ENCODE measurements at places on chromosomes 7 and 10. TPM values are rescaled to one million over a fixed set of nuclear protein-coding genes. Genes with fewer than 3 reads are reported as not detected.
A peak's percentile ranks its signal among the peaks of the same experiment; 100 is the strongest.

DNA sequence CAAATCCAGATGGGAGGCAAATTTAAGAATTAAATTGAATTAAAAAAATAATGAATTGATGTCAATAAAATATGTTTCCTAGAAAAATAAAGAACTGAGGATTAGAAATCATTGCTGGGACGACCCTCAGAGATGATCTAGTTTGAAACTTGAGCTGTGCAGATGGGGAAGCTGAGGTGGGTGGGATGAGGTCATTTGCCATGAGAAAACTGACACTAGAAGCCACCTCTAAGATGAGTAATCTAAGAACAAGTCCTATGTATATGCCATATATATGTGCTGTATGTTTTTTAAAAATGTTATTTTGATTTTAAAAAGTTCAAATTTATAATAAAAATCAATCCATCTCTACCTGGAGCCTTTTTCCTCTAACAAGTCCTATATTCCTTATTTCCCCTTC, 135.7 kb downstream of the RSU1 start:
- no peak for DNase-seq

DNA sequence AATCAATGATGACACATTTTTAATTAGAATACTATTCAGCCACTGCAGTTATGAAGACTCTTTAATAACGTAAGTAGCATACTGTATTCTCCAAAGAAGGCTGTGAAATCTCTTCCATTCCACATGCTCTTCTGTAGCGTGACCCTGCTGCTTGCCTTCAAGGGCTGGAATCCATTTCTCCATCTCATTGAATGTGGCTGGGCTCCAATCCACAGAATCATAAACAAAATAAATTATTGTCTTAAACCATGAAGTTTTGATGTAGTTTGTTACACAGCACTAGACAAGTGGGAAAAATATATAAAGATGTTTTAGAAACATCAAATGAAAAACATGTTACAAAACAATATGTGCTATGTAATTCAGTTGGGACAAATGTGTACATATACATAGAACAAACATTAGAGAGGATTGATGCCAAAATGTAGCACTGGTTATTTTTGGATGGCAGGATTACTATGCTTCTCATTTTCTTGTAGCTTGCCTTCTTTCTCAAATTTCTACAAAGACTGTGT, 410.8 kb upstream of the PODXL start:
- DNase-seq = no peak

DNA sequence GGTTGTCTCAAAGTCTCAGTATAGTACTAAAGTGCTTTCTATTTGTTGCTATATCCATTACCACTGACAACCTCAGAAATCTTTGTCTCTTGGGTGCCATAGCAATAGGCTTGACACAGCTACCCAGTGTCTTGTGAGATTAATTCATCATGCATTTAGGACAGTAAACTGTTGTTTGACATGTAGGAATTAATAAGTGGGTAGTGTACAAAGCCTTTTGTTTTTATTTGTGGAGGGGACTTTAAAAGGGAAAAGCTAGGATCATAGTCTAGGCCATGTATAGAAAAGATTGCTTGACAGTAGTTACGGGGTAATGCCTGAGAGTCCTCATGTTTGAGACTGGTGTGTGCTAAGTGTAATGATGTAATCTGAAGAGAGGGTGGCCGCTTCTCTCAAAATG, 102.6 kb upstream of the AGR3 start:
- DNase-seq = no peak

DNA sequence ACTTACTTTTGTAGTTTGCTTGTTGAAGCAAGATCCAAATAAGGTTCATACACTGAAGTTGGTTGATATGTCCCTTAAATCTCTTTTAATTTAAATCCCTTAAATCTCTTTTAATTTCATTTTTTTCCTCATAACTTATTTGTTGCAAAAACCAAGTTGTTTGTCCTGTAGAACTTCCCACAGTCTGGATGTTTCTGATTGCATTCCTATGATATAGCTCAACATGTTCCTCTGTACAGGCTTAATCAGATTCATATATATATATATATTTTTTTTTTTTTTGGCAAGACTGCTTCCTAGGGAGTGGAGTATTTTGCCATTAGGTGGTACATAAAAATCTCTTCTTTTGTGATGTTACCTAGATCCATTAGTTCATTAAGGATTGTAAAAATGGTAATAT, 174.9 kb upstream of the MKLN1 start:
- DNase-seq = no peak

- peak; percentile 31 for DNase-seq
These were observed 24.2 kb downstream of the MGMT start for GRCh38 chr10:129491123-129491734.

DNA sequence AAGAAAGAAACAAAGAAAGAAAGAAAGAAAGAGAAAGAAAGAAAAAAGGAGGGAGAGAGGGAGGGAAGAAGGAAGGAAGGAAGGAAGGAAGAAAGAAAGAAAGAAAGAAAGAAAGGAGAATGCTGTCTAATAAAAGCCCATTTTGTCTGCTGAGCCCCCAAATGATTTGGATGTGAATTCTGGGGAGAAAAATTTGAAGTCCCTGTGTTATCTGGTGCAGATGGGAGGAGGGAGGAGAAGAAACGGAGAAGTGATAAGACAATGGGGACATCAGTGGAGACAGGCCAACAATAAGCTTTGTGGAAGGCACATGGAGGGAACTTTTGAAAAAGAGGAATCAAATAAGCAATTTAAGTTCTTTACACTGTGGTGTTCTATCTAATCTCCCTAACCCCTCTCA, 24.6 kb upstream of the TMEM273 start:
- DNase-seq = no peak

DNA sequence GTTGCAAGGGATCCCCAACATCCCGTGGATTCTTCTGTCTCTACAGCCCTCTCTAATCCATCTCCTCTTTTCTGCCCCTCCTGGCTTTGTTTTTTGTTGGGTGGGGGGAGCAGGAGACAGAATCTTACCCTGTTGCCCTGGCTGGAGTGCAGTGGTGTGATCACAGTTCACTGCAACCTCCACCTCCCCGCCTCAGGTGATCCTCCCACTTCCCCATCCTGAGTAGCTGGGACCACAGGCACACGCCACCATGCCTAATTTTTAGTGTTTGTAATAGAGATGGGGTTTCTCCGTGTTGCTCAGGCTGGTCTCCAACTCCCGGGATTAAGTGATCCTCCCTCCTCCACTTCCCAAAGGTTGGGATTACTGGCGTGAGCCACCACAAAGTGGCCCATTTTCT, 121.8 kb downstream of the MYL10 start:
- no peak for DNase-seq

DNA sequence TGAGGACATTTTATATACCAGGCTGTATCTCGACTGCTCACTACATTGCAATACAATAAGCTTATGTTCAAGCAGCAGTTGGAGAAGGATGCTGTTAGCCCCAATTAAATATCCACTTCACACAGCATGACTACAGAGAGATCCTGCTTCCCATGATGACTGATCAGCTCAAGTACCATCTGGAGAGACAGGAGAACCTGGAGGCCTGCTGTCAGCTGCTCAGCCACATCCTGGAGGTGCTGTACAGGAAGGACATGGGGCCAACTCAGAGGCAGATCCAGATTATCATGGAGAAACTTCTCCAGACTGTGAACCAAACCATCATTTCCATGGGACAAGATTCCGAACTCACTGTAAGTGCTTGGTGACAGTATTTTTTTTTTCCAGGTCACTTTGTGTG, 22.5 kb downstream of the RNF133 start:
- DNase-seq = no peak

- peak; percentile 56 for DNase-seq
These were observed 60.3 kb downstream of the NEUROG3 start for GRCh38 chr10:69512901-69513300.

- DNase-seq = peak; percentile 41
These were observed 36.3 kb downstream of the ABCB1 start for GRCh38 chr7:87564296-87564963.

DNA sequence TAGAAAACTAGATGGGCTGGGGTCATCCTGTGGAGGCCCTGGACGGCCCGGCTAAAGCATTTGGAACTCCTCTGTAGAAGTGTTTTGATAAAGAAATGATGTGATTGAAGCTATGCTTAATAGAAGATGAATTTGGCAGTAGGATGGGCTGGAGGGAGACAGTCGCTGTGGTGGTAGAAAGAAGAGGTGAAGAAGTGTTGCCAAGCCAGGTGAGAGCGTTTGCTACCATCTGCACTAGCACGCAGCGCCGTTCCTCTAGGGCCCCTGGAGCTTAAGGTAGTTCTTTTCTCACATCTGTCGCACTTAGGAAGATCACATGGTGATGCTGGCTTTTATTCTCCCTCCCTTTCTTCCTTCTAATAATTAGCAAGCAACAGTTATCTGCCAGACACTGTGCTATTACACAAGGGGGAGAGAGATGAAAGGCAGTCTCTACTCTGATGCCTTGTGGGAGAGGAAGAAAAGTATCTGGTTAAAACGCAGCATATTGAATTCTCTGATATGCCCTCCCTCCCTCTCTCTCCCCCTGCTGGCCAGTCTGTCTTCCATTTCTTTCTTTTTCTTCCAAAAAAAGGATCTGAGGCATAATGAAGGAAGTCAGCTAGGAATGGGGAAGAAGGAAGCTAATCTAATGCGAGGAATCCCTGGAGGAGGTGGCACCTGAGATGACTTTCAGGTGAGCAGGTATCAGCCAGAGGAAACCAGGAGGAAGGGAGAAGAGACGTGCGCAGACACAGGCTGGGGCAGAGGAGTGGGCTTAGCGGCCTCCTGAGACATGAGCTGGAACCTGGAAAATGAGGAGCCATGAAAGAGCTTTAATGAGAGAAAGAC, 162.3 kb upstream of the KLF14 start:
- no peak for DNase-seq

DNA sequence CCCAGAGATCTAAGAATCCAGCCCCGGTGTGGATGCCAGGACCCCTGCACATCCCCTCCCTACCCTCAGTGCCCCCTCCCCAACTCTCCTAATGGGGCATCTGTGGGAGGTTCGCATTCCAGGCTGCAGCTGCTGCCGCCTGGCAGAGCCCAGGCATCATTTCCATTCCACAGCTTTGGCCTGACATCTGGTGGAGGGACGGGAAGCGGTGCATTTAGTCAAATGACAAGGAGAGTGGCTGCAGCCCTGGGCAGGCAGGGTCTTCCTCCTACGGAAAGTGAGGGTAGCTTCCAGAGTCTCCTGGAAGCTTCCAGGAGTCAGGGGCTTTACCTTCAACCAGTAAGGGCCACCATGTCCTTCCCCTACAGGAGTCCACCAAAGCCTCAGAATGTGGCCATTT, 30.8 kb downstream of the PRLHR start:
- peak; percentile 44 for DNase-seq

GRCh38 chr7:77457779-77458178, 41.6 kb upstream of the GSAP start:
- no peak for DNase-seq

- no peak for DNase-seq
These were observed 208.7 kb upstream of the PRKCQ start for GRCh38 chr10:6788731-6789130.

- DNase-seq = no peak
These were observed 396.2 kb upstream of the IGFBP3 start for GRCh38 chr7:46317256-46317655.

DNA sequence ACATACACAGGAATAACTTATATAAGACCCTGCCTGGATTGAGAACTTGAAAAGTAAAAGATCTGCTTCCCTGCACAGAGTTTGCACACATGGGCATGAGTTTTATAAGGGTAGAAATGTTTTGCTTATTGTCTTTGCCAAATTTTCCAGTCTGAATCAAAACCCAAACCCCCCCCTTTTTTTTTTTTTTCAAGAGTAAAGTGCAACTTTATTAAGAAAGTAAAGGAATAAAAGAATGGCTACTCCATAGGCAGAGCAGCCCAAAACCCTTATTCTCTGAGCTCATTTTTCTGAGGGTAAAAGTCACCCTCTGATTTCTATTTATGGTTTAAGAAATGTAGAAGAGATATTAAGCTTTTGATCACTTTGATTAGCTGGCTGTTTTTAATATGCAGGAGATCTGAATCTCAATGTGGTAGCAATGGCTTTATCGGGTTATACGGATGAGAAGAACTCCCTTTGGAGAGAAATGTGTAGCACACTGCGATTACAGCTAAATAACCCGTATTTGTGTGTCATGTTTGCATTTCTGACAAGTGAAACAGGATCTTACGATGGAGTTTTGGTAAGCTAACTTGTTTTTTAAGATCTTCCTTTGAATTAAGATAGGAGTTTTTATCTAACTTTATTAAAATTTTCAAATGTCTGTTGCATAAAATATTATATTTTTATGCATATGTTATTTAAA, 18.7 kb downstream of the MIOS start:
- no peak for DNase-seq

DNA sequence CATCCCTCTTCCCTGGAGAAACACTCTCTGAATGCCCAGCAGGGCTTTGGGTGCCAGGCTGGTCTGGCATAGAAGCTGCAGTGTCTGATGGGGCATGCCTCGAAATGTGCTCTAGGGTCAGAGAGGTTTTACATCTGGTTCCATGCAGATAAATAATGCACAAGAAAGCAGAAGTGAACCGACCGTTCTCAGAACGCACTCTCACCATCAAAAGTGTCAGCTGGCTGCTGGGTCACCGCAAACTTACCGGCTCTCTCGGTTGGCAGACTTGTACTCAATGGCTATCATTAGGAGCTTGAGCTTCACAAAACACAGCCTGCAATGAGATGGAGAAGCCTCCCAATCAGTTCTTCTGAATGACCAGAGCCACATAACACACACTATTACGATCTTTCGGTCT, 610.0 kb downstream of the KCNMA1 start:
- DNase-seq = no peak

VPS37D gene
- total RNA-seq = 1.3 TPM

OGDH gene
- total RNA-seq = 91.1 TPM

MEPCE gene
- total RNA-seq = 59.9 TPM

SUN1 gene
- 132 TPM for total RNA-seq

NPFFR1 gene
- total RNA-seq = not detected

PYROXD2 gene
- total RNA-seq = 7.9 TPM

ASNS gene
- total RNA-seq = 191 TPM

SEMA3D gene
- total RNA-seq = not detected

FBXO24 gene
- total RNA-seq = 0.37 TPM

TIAL1 gene
- 149 TPM for total RNA-seq
